ENCODE measurements at places on chromosomes 5 and 9.

DNA sequence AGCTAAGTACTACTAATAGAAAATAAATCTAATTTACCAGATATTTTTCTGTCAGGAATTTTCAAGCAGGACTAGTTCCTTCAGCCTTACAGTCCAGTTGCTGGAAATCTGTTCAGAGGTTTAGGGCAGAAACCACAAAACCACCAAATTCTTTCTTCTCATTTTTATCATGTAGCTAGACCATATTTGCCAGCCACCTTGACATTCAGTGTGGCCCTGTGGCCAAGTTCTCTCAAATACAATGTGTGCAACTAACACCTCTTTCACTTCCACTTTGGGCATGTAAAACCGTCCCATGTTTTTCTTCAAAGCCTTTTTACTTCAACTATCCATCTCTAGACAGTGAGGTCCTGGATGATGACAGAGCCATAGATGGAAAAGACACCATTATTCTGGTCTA is 1133.2 kb upstream of the CDH18 start:
- DNase-seq: peak; percentile 53

DNA sequence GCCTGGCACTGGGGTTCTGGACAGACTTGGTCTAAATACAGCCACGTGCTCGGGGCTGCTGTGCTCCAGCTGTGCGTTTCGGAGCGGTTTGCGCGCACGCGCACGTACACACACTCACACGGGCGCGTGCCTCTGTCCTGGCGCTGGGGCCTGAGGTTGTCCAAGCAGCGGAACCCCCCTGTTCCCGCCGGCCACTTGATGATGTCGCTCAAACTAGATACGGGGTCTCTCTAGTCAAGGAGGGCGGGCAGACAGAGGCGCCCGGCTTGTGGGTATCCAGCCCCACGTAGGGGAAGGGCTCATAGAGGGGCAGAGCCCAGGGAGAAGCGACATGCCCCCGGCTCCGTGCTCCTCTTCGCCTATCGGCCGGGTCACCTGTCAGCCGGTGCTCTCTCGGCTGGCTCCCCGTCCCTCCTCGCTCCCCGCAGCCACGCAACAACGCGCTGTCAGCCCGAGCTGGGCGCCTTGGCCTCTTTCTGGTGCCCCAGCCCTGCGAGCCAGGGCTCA is 8.9 kb downstream of the NR2F1-AS1 start:
- DNase-seq: peak; percentile 42

DNA sequence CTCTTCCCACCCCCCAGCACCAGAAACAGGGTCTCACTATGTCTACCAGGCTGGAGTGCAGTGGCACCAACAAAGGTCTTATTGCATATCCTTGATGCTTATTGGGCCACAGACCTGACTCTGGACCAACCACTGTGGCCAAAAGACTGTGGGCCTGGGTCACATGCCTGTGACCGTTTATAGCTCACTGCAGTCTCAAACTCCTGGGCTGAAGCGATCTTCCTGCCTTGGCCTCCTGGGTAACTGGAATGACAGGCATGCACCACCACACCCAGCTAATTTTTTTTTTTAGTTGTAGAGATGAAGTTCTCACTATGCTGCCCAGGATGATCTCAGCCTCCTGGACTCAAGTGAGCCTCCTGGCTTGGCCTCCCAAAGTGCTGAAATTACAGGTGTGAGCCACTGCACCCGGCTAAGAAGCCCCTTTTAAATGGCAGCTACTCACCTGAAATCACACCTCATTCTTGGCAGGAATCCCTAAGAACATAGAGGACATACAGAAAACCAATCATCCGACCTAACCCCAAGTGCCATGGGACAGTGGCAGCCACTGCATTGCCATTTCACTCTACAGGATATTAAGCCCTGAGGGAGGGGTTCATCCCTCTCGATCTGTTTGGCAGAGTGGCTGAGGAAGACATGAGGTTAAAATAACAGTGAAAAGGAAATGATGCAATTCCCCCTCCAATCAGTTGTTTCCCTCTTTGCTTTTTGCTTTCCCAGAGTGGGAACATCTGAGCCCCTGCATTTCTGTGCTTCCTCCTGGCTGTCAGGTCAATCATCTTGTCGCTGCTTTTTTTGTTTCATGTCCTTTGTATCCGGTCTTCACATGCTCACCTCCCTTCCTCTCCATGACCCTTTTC is 74.6 kb downstream of the LRRC70 start:
- no peak for DNase-seq

DNA sequence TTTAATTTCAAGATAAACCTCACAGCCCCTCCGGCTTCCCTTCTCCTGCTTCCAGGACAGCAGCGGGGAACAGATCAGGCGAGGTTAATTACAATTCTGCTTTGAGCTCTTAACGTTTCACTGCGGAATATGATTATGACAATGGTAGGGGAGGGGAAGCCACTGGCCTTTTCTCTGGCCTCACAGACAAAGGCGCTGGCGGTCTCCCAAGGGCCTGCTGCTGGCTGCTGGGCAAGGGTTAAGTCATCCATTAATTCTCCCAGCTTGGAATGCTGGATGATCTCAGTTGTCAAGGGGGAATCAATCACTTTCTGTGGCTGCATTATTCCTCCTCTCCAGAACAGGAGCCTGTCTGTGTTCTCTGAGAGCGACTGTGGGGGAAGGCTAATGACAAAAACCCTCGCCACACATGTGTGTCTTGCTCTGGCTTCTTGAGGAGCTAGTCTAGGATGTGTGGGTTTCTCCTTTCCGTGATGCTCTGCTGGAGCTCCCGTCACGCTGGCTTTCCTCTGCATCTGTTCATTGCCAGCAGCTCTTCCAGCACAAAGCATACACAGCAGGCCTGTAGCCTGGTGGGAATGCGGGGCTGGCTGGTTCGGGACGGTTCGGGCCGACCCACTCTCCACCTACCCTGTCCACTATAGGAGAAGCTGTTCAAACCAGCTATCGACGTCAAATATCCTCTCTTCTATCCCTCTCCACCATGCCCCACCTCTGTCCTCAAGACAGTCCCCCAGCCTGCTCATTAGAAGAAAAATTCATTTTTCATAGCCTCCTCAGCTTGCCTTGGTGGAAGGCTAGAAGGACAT is 82.8 kb downstream of the DCP2 start:
- peak; percentile 92 for DNase-seq

DNA sequence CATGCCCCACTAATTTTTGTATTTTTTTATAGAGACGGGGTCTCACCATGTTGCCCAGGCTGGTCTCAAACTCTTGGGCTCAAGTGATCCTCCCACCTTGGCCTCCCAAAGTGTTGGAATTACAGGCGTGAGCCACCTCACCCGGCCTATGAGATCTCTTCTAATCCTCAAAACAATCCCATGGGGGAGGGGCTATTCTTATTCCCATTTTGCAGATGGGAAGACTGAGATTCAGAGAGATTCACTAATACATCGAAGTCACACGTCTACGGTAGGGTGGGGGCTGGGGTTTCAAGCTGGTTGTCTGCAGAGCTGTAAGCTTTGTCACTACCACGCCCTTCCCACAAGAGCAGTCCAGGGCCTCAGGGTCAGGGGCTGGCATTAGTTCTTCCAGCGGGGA is 14.0 kb upstream of the NTNG2 start:
- no peak for DNase-seq

- peak; percentile 3 for DNase-seq
These were observed 296.3 kb downstream of the KCNN2 start for GRCh38 chr5:114658194-114658593.

DNA sequence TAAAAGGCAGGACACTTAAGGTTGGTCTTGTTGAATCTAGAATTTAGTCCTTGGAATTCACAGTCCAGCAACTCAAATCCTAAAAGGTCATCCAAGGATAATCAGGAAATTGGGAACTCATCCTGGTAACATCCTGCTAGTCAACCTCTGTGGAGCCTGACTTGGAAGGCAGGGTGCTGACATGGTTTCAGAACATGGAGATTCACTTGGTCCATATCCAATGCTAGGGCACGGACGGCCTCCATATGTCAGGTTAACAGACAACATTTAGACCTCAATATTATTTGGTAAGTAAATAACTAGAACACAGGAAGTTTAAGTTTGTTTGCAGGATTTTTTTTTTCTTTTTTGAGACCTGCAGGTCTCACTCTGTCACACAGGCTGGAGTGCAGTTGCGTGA is 783 bp upstream of the DNAH5 start:
- DNase-seq: no peak

DNA sequence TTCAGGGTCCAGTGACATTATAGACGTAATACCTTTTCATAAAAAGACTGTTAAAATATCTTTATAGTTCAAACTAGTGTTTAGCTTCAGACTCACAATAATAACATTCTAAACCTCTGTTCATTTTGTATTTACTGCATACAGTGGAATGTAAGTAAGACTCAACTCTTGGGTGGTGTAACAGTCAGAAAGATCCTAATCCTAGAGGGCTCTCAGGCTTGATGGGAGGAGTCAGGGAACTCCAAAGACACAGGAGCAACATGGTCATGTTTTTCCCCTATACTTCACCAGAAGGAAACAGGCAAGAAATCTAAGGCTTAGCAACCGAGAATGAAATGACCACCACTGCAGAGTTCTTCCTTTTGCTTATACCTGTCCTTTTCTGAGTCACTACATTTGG is 82.6 kb downstream of the MRPS27 start:
- DNase-seq: no peak
